ENCODE measurements at places on chromosomes 11 and 22.

GRCh38 chr11:81345609-81346008 lies 1388.1 kb downstream of the FAM181B start:
- no peak for DNase-seq

GRCh38 chr11:2691991-2692875 lies 7.6 kb downstream of the KCNQ1OT1 start:
- DNase-seq, result peak; percentile 62

- no peak for DNase-seq
Measured at GRCh38 chr11:59641156-59641555, 25.6 kb upstream of the OSBP start.

DNA sequence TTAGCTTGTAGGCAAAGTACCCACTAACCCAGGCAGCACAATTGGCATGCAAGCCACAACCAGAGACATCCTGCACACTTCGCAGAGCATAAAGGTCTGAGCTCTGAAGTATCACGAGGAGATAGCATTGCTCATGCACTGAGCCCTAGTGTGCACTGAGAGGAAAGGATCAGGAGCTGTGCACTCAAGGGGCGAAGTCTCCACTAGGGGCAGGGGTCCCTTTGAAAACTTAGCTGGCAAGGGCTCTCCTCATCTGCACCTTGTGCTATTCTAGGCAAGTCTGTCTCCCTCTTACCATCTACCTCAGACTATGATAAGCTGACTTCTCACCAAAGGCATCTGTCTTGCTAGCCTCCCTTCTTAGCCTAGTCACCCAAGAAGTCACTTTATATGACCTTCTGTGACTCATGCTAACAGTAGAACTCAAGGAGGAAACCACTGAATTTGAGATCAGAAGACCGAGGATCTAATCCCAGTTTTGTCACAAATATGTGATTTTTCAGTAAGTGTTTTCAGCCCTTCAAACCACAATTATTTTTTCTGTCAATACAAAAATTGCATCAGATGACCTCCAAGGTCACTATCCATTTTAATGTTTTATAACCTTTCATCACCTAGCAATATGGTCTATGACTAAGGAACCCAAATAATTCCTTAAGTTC lies 1078.0 kb downstream of the NTM start:
- DNase-seq, result no peak

GRCh38 chr11:73196576-73196975 lies 21.5 kb upstream of the P2RY2 start:
- no peak for DNase-seq

- no peak for DNase-seq
Measured at GRCh38 chr11:117790279-117790678, 6.7 kb downstream of the DSCAML1 start.

- DNase-seq, result no peak
Measured at GRCh38 chr11:205221-206001, 1.8 kb downstream of the BET1L start.

DNA sequence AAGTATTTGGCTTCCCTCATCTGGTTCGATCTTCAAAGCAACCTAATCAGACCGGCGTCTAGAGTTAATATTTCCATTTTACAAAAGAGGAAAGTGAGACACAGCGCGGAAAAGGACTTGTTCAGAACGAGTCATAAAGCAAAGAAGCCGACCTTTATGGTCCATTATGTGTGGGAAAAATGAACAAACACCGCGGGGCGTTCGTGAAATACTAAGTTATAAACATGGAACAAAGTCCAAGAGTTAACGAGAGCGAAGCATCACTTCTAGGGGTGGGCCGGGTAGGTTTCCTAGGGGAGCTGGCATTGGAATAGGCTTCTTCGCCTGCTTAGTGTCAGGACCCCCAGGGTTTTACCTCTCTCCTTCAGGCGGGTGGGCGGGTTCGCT lies 575 bp downstream of the DUSP18 start:
- DNase-seq, result no peak

- peak; percentile 70 for DNase-seq
Measured at GRCh38 chr11:126140926-126141280, 70.5 kb downstream of the RPUSD4 start.

- DNase-seq, result no peak
Measured at GRCh38 chr22:27210111-27210730, 552.8 kb downstream of the MIAT start.

GRCh38 chr22:41746567-41747400 lies 47.5 kb downstream of the MEI1 start:
- peak; percentile 3 for DNase-seq

DNA sequence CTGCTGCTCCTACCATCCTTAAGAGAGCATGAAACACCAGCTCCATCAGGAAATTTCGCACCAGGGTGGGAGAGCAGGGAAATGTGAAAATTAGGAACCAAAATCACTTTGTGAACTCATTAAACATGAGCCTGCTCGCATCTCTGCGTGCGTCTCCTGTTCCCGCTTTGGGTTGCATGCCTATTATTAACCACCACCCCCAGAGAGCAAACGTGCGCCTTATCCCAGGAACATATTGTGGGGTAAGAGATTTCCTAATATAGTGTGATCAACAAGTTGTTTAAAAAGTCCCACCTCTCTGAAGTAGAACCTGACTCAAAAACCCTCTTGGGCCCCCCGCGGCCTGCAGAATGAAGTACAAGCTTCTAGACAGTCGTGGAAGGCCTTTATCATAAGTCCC lies 115.0 kb downstream of the TENM4 start:
- no peak for DNase-seq

- DNase-seq, result no peak
Measured at GRCh38 chr11:117535850-117536411, 208.3 kb downstream of the CEP164 start.

DNA sequence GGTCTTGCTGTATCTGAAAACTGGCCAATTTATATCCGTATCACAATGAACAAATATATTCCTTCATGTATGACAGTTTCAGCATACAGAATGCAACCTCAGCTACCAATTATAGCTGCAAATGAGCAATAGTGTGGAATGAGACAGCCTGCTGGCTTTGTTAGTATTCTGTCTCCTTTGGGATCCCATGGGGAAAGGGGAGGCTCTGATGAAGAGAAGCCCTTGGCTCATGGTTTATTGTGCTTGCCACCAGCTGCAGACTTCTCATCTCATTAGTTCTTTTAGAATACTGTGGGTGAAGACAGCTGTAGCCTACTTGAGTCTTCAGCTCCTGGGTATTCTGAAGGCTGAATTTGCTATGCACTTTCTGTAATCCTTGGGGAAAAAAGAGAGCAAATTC lies 42.4 kb downstream of the PITPNB start:
- DNase-seq, result peak; percentile 5

DNA sequence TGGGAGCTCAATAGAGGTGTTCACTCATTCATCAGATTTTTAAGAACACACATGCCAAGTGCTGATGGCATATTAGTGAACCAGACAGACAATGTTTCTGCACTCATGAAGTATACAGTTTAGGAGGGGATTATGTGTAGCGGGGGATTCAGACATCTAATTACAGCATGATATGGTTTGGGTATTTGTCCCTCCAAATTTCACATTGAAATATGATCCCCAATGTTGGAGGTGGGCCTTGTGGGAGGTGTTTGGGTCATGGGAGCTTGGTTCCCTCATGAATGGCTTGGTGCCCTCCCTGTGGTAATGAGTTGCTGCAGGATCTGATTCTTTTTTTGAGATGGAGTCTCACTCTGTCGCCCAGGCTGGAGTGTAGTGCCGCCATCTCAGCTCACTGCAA lies 8.9 kb upstream of the RAB3IL1 start:
- no peak for DNase-seq

GRCh38 chr11:4619514-4619913 lies 11.5 kb upstream of the TRIM68 start:
- no peak for DNase-seq

DNA sequence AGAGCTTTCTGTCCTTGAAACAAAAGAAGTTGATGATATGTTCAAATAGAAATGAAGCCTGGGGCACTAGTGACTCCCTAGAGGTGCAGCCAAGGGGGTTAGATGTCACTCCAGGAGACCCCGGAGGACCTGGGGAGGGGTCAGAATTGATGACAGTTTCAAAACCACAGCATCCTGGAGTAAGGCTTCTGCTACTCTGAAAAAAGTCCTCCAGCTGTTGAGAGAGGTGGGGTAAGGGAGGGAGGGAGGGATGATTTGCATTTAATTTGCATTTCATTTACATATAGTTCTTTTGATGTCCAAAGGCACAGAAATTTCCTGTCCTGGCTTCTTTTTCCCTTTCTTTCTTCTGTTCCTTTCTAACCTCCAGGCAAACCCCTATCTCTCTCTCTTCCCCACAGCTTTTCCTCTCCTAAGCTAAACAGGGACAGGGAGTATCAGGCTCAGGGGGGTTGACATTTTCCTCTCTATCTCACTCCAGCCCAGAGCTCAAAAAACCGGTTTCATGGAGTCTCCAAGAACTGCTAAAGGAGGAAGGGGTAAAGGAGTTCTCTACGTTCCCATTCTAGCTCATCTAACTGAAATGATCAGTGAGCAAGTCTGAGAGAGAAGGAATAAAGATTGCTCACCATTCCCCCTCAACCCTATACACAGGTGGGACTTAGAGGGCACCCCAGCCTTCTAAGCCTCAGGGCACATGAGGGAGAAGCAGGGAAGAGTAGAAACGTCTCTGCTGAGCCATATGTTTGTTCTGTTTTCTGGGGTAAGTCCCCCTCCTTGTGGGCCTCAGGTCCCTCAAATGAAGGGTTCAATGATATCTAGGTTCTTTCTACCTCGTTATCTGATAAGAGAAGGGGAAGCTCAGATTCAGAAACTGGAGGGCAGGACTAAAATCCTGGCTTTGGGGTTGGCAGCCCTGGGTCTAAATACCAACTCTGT lies 3.5 kb upstream of the POU2F3 start:
- DNase-seq, result peak; percentile 100

DNA sequence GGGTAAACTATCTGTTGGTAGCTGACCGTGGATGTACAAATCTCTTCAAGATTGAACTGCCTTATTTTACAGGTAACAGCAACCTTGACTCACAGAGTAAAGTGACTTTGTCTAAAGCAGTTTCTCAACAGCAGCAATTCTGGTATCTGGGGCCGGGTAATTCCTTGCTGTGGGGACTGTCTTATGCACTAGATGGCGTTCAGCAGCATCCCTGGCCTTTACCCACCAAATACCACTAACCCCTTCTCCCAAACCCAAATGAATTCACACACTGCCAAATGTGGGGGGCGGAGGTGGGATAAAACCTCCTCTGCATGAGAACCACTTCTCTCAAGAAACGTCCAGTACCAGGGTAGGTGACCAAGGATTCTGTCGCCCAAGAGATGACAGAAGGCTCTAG lies 1.7 kb upstream of the INCENP start:
- no peak for DNase-seq

GRCh38 chr11:72140661-72141060 lies 5.1 kb downstream of the FOLR3 start:
- DNase-seq, result no peak

DNA sequence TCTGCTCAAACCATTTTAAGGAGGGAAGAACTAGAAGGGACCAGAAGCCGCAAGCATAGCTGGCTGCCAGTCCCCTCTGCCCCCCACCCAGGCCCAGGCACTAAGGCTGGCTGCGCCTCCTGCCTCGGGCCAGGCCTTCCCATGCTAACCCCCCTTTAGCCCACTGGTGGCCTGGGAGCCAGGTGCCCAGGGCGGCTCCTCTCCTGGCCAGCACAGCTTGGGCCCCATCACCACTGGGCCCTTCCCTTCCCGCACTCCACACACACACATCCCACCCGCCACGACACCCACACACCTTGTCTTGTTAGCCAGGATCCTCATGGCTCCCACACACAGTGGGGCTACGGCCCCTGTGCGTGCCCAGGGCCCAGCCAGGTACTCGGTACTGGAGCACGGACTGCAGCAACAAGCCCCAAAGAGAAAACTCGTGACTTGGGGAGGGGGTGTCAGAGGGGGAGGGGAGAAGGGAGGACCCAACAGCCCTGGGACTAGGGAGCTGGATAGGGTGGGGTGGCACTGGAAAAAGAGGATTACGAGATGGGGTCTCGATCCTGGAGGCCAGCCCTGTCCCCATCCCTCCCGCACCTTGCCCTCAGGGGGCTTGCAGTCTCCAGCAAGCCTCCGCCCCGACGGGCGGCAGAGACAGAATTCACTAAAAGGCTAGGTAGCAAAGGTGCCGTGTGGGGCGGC lies 16.0 kb downstream of the BCL9L start:
- DNase-seq, result no peak

DNA sequence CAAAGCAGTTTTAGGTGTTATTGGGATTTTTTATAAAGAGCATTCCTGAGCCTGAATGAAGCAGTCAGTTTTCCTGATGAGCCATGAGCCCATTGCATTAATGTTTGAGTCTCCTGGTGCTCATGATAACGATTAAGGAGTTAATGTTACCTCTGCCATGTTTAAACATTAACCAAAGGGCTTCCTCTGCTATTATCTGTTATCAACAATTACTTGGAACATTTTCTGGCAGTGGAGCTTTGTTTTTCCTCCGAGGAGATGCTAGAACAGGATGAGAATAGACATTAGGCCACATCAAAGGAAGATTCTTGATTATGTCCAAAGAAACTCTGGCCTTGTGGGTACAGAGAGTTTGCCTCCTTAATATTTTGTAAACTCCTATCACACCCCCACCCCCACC lies 49.9 kb downstream of the ZNRF3 start:
- no peak for DNase-seq

DNA sequence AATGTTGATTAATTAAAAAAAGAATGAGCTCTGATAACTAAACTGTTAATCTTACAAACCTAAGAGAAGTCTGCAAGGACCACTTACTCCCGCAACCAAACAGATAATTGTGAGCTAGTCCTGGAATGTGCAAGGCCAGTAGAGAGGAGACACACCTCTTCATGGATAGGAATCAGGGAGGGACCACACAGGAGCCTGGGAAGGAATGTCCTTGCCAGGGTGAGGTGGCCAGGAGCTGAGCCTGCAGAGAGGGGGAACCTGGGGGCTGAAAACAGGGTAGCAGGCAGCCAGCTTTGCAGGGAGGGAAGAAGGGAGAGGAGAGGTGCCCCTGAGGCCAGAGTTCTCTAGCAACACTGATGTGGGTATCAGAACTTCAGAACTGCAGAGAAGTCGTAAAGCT lies 9.4 kb upstream of the NLRP10 start:
- no peak for DNase-seq

Measured in NCI-H526 treated with DMSO at 0.1 percent for 48 hours (cell line).